ENCODE measurements at places on chromosomes 16 and 17.

GRCh38 chr16:89315271-89315670, 97.8 kb downstream of the ZNF778 start:
- no peak for DNase-seq

- peak; percentile 12 for DNase-seq
Observed at GRCh38 chr17:80883831-80884735, 107.6 kb upstream of the CHMP6 start.

GRCh38 chr17:59547131-59547915, 18.1 kb upstream of the DHX40 start:
- no peak for DNase-seq

DNA sequence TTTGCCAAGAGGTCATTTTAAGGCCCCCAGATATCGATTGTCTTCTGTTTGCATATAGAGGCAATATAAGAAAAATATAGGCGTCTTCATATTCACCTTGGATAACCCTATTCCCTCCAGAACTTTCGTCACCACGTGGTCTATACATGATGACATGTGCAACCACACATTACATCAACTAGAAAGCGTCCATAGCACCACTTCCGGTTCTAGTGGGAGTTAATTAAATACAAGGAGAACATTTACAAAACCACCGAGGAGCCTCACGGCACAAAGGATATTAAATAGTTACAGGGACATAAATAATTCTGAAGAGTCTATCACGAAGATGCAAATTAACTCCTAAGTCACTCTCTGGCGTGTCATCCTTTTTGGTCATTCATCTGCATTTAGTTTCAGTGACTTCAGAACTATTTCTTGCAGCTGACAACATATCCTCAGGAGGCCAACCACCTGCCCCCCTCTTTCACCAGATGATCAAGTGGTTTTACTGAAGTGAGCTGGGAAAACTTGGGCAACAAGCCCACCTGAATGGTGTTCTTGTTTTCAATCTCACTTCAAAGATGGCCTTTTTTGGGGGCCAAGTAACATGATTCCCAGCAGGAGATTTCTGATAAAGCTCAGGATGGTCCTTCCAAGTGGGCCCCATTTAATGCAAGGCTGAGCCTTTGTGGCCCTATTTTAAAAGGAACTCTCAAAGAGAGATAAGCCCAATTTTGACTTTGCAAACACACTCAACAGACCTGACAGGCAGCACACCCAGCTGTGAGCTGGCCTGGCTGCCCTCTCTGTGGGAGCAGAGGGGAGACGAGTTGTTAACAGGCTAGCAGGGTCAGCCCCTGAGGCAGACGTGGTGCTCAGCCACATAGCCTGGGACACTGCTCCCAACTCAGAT, 15.3 kb downstream of the CMTM3 start:
- no peak for DNase-seq

GRCh38 chr17:31570951-31571892, 179.7 kb downstream of the RAB11FIP4 start:
- DNase-seq = peak; percentile 85

DNA sequence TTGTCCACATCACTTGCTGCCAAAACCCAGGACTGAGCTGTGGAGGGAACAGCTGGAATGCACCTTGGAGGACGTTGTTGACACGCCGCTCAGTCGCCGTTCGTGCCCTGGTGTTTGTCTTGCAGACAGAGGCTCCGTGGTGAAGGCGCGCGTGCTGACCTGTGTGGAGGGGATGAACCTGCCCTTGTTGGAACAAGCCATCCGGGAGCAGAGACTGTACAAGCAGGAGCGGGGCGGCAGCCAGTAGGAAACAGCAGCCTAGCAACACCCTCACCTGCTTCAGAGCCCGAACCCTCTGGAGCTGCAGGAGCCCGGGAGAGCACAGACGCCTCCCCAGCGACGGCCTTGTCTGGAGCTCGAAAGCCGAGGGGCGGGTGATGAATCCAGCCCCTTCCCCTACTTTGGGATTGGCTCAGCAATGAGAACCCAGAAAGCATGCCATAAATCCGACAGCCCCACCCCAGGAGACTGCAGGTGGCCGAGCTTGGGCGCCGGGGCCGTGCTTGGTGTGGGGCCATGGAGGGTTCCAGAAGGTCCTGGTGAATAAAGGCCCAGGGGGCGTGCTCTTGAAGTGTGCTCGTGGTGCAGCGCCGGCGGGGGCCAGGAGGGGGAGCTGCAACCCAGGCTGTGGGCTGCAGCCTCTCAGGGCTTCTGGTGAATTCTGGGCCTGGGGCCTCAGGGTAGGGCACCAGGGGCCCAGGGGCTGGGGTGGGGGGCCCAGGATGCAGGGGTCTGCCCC, 470 bp upstream of the CDK3 start:
- DNase-seq = peak; percentile 49

- DNase-seq = no peak
Observed at GRCh38 chr17:42373896-42374295, 14.3 kb downstream of the STAT3 start.
